ENCODE measurements at places on chromosomes 3 and 15.
A peak's percentile ranks its signal among the peaks of the same experiment; 100 is the strongest.

- DNase-seq: no peak
Observed at GRCh38 chr3:32136703-32137102, 30.3 kb downstream of the GPD1L start.

DNA sequence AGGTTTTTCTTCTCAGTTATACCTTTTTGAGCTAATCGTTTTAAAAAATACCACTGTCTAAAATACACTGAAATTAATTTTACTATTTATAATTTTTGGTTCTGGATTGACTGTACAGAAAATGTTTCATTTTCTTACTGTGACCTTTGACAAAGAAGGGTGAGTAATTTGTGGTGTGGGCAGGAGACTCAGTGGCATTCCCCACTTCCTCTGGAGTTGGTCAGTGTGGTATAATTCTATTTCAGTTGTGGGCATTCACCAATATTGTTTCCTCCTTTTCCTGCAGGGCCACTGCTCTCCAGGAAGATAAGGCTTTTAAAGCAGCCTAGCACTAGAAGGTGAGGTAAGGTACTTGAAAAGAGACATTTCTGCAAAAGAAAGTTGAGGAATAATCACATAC is 6.5 kb downstream of the DAG1 start:
- DNase-seq: peak; percentile 84

DNA sequence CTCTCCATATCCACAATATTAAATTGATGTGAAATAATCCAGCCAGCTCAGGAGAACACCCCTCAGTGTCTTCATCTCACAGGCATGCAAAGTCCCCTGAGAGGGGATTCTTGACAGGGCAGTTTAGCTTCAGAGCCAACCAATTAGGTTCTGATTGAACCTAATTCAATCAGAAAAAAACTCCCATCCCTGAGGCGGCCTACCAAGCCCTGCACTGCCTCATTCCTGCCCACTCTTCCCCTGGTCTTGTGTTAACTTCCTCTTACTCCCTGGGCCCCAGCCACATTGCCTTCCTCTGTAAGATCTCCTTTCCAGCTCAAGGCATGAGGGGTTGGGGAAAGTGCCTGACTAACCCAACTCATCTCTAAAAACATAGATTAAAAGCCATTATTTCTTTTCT is 46.1 kb downstream of the FRMD4B start:
- DNase-seq: peak; percentile 6

GRCh38 chr15:76904461-76905012 is 603 bp downstream of the SCAPER start:
- peak; percentile 38 for DNase-seq

DNA sequence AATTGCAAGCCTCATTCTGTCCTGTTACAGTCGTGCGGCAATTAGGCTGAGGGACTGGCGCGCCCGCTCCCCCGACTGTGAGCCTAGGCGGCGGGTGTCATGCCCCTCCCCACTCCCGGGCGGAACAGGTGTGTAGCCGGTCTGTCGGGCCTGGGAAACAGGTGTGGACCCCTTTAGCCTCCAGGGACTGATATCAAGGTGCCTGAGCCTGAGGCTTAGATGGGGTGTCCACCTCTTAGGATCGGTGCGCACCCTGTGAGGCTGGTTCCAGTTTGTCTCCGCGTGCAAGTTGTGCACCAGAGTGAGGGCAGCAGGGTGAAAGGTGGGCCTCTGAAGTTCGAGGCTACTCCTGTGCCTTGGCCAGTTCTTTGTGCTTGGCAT is 686 bp downstream of the VPS8 start:
- DNase-seq: no peak

GRCh38 chr3:188712248-188712924 is 459.4 kb upstream of the TPRG1 start:
- DNase-seq: peak; percentile 7

DNA sequence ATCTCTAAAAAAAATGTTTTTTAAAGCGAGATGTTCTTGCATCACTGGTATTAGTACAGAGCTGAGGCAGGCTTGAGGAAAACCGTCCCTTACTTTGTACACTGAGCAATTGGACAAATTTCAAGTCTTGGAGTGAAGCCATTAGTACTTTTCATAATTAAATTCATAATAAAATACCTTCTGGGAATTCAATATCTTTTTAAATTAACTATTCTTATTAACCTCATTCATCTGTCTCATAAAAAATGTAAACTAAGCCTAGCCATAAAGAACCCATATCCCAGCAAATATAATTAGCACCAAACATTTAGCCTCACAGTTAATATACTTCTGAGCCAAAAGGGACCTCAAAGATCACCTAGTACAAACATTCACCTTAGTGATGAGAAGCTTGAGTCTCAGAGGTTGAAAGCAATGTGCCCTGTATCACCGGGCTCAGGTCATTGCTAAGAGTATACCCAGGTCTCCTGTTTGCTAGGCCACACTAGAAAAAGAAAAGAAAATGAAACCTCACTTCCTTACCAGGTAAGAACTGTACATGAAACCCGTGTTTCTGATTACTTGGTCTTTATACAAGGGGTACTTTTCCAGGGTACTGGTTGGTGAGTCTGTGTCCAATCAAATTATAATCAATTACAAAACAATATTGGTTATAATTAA is 192.5 kb downstream of the ADAMTS9 start:
- no peak for DNase-seq

GRCh38 chr15:100682468-100682867 is 80.1 kb downstream of the ASB7 start:
- peak; percentile 78 for DNase-seq

Data from NB4 (cell line).